ENCODE measurements at places on chromosomes 2 and 18. TPM values are rescaled to one million over a fixed set of nuclear protein-coding genes. Genes with fewer than 3 reads are reported as not detected.
A peak's percentile ranks its signal among the peaks of the same experiment; 100 is the strongest.

DNA sequence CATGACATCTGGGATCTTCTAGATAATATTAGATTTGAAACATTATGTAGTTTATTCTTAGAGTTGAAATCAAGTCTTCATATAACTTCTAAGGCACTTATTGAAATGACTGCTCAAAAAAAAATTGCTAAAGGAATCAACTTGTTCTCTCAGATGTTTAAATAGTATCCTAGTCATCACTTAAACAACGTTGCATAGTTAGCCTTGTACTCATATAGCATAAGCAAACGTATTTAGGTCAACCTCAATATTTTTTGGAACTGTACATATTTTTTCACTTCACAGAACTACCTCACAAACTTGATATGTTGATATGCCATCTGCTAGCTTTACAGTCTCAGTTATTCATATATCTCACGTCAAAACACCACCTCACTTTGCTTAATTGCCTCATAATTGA lies 47.1 kb upstream of the CREB1 start:
- no peak for DNase-seq

Gene NYAP2
- total RNA-seq = 0.10 TPM

Gene ASXL3
- total RNA-seq = 4.3 TPM

DNA sequence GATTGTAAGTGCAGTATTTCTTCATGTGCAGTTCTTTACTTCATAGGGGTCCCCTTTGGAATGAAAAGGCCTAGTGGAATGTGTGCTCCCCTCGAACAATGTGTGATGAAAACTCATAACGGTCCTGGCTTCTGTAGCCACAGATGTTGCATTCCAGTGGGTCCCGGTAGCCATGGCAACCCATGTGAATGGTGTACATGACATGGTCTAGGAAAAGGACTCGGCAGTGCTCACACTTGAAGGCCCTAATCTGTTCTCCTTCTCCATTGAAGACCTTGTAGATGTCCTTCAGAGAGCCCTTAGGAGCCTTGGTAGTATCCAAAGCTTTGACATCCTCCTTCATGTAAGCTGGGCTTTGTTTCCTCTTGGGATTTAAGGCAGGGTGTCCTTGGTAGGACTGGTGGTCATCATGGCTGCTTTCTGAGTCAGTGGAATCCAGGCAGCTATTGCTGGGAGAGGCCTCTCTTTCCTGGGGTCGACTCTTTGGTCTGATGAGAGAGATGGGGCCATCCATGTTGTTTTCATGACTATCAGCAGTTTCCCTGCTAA lies 144.0 kb downstream of the IKZF2 start:
- DNase-seq = no peak

- DNase-seq = no peak
Measured at GRCh38 chr2:215368493-215368809, 56.6 kb downstream of the ATIC start.

DNA sequence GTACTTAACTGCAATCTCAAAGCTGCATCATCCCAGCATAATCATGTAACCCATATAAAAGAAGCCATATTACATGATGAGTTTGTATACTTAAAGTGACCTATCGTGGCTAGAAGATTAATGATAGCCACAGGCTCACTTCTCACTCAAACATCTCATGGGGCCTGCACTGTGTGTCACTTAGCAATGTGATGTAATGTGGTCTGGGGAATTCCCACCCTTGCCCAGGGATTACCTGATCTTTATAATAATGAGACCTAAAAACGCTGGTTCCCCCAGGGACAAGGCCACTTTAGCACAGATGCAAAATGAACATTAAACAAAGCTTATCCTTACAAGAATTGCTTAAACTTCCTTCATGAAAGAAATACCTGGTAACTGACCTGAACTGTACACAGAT lies 427.1 kb upstream of the CNTNAP5 start:
- no peak for DNase-seq

Gene MPV17
- total RNA-seq = 34.6 TPM

Gene NT5DC4
- total RNA-seq = 0.21 TPM

- peak; percentile 40 for DNase-seq
Measured at GRCh38 chr2:150143087-150143536, 344.4 kb downstream of the RND3 start.

DNA sequence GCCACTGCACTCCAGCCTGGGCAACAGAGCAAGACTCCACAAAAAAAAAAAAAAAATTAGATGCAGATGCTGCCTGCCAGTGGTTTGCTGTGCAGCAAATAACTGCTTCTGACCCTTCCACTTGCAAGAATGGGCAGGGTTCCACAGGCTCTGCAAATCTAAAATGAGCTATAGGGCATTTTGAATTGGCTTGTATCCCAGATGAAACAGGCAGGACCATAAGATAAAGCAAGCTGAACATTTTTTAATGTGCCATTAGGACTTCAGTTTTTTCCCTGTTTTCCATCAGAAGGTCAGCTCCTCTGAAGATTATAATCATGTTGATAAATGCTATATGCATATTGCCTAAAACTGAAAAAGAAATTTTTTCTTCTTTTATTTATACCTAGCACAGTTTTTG lies 15.7 kb upstream of the FZD7 start:
- peak; percentile 83 for DNase-seq

Gene EVX2
- total RNA-seq = not detected

GRCh38 chr2:2146969-2147900 lies 183.8 kb downstream of the MYT1L start:
- DNase-seq = peak; percentile 53

Gene CDH2
- total RNA-seq = 6.5 TPM

GRCh38 chr18:10352671-10353070 lies 101.8 kb upstream of the APCDD1 start:
- DNase-seq = no peak

- peak; percentile 37 for DNase-seq
Measured at GRCh38 chr2:232839411-232840079, 30.5 kb upstream of the SNORC start.

Gene EPB41L3
- 50.1 TPM for total RNA-seq

Gene GATA6
- 2.2 TPM for total RNA-seq

DNA sequence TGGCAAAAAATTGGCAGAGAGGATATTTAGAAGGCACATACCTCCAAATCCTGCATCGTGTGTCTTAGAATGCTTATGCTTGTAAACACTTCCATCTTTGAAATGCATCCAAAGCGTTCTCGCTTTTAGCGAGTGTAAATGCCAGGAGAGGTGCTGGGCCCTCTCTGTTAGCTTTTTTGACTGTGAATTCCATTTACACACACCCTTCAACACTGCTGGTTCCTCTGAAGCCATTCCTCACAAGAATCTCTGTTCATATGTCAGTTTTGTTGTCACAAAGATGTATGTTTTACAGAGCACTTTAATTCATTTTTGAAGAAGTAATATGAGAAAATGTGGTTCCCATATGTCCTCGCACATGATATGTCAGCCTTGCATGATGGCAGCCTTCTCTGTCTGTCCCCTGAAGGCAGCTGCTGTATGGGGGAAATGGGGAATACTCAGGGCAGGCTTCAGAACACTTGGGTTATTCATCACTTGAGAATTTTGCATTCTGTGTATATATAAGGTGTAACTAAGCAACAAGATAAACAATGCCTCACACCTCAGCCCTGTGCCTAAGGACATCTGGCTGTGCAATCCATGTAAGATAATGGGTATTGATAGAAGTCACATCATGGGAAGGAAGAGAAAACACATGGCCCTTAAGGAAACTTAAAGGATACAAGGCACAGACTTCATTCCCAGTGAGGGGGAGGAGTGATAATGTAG lies 52.3 kb downstream of the RAB27B start:
- DNase-seq = peak; percentile 32

Gene GTF2A1L
- 5.0 TPM for total RNA-seq

- peak; percentile 33 for DNase-seq
Measured at GRCh38 chr2:37168217-37168981, 11.6 kb upstream of the EIF2AK2 start.

GRCh38 chr2:10467401-10467800 lies 19.3 kb upstream of the ODC1 start:
- DNase-seq = peak; percentile 32

DNA sequence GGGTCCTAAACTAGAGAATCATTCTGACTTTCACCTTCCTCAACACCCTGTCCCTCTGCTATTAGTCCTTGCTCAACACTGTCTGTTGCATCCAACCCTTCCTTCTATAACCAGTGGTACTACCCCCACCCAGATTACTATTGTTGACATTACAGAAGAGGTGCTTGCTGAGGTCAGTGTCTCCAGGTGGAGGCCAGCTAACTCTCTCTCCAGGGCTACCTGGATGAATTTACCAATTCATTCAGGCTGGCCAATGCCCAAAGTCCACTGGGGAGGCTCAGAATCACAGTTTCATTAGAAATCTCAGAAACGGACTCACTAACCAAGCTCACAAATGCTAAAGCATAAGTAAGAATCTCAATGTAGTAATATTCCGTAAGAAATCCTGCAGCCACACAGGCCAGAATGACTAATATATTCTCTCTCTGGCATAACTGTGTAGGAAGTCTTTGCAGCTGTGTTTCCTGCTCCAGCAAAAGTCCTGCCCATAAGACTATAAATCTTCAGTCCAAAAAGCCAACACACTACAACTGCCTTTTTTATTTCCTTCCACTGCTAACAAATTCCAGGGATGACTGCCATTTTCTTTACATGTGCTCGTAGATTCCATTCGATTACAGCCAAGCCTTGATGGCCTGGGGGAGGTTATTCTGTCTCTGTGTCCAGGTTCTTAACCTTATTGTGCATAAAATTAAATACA lies 10.0 kb upstream of the TTR start:
- DNase-seq = no peak

Gene IL1RN
- 44.7 TPM for total RNA-seq

Gene IL1RL2
- total RNA-seq = 2.8 TPM

- DNase-seq = no peak
Measured at GRCh38 chr18:23776306-23776705, 87.1 kb downstream of the LAMA3 start.

DNA sequence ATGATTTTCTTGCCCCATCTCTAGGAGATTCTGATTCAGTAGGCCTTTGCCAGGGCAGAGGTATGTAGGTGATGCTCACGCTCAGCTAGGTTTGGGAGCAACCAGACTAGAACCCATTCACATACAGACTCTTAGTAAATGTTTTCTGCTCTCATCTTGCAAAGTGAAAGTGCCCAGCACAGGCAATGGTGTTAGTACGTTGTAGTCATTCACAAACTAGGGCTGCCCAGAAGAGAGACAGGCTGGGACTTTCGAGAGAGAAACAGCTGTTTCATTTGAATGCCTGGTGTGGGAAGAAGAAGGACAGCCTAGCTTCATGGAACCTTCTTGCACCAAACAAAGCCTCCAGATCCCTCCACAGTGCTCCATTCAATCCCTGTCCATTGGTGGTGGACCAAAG lies 19.4 kb downstream of the DDX18 start:
- DNase-seq = no peak

DNA sequence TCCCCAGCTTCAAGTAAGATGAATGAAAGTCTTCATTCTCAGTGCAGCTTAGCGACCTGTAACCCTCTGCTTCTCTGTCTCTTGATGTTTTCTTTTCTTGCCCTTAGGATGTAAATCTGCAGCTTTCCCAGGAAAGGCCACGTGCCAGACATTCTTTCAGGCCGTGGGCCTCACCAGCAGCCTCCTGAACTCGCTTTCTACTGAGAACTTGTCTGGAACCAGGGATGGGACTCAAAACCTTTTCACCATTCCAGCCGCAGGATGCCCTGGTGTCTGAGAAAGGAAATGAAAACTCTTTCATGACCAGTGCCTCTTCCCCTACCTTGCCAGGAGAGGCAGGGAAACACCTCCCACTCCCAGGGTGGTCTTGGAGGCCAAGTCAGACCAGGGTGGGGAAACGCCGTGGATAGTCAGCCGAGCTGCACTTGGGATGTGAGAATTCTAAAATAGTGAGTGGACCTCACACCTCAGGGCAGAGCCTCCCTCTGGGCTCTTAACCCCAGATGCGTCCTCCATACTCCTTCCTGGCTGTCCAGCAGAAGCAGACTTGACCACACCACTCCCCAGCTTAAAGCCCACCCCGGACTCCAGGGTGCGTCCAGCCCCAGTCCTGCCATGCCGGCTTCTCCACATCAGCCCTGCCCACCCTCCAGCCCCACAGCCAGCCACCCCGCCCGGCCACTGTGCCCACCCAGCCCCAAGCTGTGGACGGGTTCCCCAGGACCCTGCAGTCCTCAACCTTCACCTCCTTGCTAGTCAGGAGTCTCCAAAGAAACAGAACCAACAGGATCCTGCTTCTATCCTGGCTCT lies 115.5 kb downstream of the TWIST2 start:
- no peak for DNase-seq

GRCh38 chr2:188440849-188441248 lies 149.2 kb downstream of the GULP1 start:
- no peak for DNase-seq

Gene TLX2
- not detected for total RNA-seq

- no peak for DNase-seq
Measured at GRCh38 chr2:29130295-29130694, 15.1 kb downstream of the CLIP4 start.

DNA sequence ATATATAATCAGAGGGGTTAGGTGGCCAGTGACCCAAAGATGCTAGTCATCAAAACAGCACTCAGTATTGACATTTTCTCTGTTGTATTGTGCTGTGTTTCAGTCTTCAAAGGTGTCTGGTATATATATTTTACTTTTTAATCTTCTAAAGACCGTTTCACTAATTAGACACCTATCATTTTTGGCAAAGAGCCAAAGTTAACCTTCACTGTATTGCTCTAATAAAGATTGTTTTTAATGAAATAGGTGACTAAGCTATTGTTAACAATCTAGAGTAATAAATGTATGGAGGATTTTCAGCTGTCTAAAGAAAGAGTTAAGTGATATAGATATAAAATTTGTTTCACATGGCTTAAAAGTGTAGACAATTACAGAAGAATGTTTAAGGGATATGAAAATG lies 264.0 kb downstream of the CNTNAP5 start:
- DNase-seq = no peak

DNA sequence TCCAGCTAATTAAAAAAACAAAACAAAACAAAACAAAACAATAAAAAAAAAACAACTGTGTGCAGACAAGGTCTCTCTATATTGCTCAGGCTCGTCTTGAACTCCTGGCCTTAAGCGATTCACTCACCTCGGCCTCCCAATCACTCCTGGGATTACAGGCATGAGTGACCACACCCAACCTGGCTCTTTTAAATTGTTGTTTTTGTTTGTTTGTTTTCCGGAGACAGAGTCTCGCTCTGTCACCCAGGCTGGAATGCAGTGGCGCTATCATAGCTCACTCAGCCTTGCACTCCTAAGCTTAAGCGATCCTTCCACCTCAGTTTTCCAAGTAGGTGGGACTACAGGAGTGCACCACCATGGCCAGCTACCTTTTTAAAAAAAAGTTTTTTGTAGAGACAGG lies 201.6 kb downstream of the EN1 start:
- DNase-seq = no peak

Gene SERPINB7
- total RNA-seq = 0.72 TPM

DNA sequence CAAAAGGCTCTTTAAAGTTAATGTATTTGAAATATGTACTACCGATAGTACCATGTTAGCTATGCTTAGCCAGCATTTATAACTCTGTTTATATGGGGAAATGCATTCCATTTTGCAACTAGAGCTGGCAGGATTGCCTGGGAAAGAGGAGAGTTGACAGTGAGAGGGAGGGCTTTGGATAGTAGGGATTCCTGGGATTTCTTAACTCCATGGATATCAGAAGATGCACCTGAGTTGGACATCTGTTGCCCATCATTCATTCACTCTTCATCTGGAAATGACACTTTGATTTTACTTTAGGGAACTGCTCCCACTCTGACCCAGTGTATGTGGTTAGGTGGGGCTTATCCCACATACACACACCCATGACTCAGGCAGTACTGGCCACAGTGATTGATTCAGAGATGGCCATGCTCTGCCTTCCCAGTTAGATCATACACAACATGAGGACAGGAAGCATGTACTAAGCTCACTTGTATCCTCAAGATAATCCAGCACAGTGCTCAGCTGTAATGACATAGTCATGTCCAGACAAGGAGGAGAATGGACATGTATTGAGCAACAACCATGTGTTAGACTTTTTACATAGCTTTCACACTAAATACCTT lies 248.8 kb downstream of the MREG start:
- DNase-seq = no peak

Gene ASPRV1
- total RNA-seq = 0.62 TPM

Gene SCYGR4
- total RNA-seq = not detected

Gene LYG2
- not detected for total RNA-seq

Data from tongue (tissue), 3 donors.